ENCODE measurements at places on chromosomes 6 and 20.

DNA sequence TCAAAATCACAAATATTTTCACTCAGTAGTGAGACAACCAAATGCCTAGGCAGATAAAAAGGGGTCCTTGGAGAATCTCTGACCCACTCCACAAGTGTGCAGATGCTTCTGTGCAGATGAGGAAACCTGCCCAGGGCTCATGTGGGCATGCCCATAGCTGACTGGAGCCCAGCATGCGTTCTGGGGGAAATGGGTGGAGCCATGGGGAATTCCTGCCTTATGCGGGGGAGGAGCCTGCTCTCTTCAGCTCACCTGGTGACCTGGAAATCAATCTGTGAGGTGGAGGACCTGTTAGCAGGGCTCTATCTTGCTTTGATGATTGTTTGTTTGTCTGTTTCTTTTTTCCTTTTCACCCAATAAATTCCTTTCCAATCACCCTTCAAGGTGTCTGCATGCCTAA is 23.4 kb upstream of the PLN start:
- no peak for DNase-seq

GRCh38 chr20:45938727-45939438 is 4.4 kb downstream of the PCIF1 start:
- DNase-seq, result no peak

GRCh38 chr6:25537349-25538018 is 114.5 kb upstream of the SCGN start:
- DNase-seq, result no peak

GRCh38 chr6:137105375-137105774 is 60.6 kb upstream of the IL20RA start:
- no peak for DNase-seq

GRCh38 chr6:125310994-125311649 is 9.4 kb upstream of the HDDC2 start:
- peak; percentile 57 for DNase-seq

- no peak for DNase-seq
These were observed 83.0 kb upstream of the CITED2 start for GRCh38 chr6:139457476-139457875.

- DNase-seq, result no peak
These were observed 161.3 kb downstream of the THBS2 start for GRCh38 chr6:169092375-169092774.

GRCh38 chr6:148134592-148134991 is 208.0 kb upstream of the SASH1 start:
- no peak for DNase-seq

DNA sequence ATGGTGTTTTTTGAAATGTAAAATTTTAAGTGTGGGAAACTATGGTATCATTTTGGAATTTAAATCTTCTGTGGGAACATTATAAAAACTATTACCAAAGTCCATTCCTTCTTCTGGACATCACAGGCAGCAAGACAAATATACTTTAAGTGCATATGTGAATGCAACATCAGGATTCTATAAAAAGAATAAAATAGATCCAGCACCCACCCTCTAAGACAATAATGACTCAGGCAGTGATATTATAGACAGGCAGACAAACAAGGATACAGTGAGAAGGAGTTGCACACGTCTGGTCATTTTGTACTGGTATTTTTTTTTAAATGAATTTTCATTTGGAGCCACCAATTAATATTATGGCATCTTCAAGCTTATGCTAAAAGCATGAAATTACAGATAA is 21.1 kb upstream of the NEDD9 start:
- no peak for DNase-seq

GRCh38 chr6:138817799-138818198 is 21.9 kb downstream of the ECT2L start:
- DNase-seq, result no peak

- DNase-seq, result no peak
These were observed 16.9 kb downstream of the LAMA5 start for GRCh38 chr20:62350098-62350628.

DNA sequence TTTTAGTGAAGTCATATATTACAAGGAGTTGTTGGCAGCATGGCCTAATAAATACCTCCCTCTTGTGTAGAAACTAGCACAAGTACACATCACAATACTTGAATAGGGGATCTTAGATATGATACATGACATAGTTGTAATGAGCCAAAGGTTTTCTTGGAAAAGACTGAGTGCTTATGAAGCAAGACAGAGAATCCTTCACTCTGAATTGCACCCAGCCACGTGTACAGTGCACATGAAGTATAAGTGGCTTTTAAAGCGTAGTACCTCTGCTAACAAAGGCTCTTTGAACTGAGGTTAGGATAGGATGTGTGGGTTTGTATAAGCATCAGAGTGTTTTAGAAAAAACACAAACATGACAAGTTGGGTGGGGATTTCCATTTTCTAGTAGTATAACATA is 145.5 kb upstream of the STMND1 start:
- peak; percentile 8 for DNase-seq

DNA sequence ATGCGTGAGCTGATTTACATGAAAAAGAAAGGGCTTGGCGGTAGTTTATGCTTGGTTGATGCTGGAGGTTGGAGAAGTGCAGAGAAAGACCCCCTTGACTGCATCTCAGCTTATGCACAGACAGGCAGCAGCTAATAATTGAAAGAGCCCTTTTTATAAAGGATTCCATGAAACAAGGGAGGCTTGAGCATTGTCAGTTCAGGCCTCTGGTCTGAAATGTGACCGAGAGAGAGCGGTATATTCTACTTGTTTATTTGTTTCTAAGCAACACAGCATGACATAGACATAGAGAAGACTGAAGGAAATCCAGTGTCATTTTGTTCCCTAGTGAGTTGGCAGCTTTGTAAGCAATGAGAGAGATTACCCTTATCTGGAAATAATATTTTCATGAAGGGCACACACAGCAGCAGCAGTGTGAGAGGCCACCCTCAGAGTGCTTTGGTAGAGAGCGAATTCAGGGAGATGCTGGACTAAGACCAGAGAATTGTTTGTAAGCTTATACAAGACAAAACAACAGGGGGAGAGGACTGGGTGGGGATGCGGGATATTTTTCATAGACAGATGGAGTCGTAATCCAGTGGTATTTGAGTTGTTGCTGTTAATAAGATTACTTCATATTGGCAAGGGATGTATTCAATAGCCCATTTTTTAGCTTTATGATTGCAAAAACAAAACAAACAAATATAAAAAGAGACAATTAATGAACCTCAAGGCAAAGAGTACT is 34.6 kb upstream of the LAMA2 start:
- DNase-seq, result no peak

DNA sequence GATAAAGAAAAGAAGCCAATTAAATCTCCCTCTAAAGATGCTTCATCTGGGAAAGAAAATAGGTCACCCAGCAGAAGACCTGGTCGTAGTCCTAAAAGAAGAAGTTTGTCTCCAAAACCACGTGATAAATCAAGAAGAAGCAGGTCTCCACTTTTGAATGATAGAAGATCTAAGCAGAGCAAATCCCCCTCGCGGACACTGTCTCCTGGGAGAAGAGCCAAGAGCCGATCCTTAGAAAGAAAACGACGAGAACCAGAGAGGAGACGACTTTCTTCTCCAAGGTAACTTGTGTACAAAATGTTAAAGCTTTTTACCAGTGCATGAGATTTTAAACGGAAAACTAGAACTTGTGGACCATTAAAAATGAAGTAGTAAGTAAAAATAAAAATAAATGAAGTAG is 46.5 kb downstream of the FAM217A start:
- DNase-seq, result no peak

All from CD4-positive, alpha-beta T cell treated with Interleukin-15 for 4 hours (primary cell).